ENCODE measurements at places on chromosomes 6 and 20.

- no peak for DNase-seq
Measured at GRCh38 chr20:10681494-10681893, 7.7 kb upstream of the JAG1 start.

DNA sequence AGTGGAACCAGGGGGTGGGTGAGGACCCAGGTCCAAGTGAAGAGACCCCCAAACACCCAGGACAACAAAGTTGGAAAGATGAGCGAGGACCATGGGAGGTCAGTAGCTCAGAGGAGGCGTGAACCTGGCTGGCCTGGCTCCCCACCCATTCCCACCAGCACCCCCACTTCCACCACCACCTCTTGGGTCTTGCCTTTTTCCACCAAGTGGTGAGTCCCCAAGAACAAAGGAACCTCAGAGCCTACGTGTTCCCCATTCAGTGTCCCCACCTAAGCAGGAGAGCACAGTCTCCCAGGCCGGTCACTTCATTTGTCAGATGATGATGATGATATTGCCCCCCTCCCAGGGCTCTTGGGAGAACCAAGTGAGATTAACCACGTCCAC is 531 bp upstream of the VWA7 start:
- DNase-seq, result no peak

- no peak for DNase-seq
Measured at GRCh38 chr20:14687313-14687712, 349.9 kb upstream of the FLRT3 start.

DNA sequence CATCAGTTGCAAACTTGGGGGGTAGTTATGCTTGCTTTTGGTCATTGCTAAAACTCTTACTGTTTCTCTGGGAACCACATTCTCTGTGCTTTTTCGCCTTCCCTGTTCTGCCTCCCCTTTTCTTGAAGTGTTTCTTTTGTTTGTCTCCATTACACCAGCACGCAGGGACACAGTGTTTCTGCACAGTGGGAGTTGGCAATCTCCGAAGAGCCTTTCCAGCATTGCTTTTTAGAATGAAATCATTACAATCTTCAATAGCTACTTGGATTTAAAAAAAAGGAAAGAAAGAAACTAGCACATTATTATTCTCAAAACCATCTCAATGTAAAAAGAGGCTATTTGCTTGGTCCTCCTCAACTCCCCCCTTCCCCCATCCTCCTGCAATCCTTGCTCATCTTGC is 536.7 kb upstream of the MMS22L start:
- DNase-seq, result no peak

DNA sequence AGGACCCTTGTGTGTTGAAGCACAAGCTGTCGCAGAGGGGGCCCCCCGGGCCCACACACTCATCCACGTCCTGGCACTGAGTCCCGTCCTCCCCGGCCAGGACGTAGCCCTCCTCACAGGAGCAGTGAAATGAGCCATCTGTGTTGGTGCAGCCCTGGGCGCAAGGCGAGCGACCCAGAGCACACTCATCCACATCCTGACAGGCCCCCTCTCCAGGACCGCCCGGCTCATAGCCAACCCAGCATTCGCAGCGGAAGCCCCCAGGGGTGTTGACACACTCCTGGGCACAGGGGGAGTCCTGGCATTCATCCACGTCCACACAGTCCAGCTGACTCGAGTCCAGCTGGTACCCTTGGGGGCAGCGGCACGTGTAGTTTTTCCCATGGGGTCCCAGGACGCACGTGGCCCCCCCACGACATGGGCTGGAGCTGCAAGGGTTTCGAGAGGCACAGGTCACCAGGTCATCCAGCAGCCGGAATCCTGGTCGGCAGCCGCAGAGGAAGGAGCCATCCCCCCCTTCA is 1.2 kb downstream of the CD93 start:
- no peak for DNase-seq

- no peak for DNase-seq
Measured at GRCh38 chr20:60466687-60467022, 508.4 kb downstream of the CDH26 start.

- no peak for DNase-seq
Measured at GRCh38 chr20:813390-813789, 20.1 kb upstream of the FAM110A start.

DNA sequence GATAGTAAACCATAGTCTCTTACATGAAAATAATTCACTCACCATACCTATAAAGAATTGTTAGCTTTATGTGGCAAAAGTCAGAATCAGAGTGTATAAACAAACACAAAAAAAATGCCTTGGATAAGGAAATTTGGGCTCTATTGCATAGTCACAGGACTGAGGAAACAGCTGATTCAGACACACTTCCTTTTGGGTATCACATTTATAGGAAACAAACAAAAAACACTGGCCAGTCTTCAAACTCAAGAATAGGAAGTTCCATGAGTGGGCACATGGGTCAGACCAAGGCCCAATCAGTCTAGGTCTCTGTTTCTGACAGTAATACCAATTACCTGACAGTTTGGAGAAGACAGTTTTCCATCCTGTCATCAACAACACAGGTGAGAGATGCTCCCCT is 8.0 kb downstream of the SLC18B1 start:
- DNase-seq, result no peak

DNA sequence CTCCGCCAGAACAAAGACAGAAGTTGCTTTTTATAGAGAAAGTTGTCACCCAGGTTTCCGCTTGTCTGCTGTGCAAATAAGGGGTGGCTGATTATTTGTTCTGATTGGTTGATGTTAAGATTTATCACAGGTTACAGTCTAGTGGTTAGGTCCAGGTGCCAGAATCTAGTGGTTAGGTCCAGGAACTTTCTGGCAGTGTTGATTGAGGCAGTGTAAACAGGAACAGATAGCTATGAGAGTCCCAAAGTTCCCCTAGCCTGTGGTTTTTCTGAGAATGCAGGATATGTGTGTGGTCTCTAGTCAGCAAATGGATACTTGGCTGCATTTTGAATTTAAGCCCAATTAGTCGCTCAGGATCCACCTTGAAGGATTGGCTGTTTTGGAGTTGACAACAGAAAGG is 148.0 kb downstream of the TMEM200A start:
- peak; percentile 6 for DNase-seq

Data from stimulated activated CD8-positive, alpha-beta memory T cell treated with anti-CD3 and anti-CD28 coated beads, Interleukin-4, amount 100 ng/mL, for 1 hour (primary cell).